ENCODE measurements at places on chromosomes 5 and 9.
A peak's percentile ranks its signal among the peaks of the same experiment; 100 is the strongest.

GRCh38 chr5:57666582-57666981 is 184.0 kb upstream of the ACTBL2 start:
- no peak for DNase-seq

- no peak for DNase-seq
Measured at GRCh38 chr5:43049236-43049635, 9.1 kb upstream of the ANXA2R start.

DNA sequence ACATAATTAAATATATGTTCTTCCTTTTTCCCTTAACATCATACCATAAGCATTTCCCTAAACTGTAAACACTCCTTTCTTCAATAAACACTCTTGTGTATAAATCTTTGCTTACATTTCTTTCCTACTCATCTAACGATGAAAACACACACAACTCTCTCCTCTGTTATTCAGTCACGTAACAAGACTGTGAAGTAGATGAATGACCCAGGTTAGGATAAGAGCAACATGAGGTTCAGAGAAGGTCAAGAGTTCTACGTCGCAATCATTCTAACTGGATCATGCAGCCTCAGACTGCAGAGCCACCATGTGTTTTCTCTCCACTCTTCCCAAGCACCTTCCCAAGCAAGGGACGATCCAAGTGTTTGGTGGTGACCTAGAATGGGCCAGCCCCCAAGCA is 70.5 kb upstream of the SPTLC1 start:
- DNase-seq = no peak

DNA sequence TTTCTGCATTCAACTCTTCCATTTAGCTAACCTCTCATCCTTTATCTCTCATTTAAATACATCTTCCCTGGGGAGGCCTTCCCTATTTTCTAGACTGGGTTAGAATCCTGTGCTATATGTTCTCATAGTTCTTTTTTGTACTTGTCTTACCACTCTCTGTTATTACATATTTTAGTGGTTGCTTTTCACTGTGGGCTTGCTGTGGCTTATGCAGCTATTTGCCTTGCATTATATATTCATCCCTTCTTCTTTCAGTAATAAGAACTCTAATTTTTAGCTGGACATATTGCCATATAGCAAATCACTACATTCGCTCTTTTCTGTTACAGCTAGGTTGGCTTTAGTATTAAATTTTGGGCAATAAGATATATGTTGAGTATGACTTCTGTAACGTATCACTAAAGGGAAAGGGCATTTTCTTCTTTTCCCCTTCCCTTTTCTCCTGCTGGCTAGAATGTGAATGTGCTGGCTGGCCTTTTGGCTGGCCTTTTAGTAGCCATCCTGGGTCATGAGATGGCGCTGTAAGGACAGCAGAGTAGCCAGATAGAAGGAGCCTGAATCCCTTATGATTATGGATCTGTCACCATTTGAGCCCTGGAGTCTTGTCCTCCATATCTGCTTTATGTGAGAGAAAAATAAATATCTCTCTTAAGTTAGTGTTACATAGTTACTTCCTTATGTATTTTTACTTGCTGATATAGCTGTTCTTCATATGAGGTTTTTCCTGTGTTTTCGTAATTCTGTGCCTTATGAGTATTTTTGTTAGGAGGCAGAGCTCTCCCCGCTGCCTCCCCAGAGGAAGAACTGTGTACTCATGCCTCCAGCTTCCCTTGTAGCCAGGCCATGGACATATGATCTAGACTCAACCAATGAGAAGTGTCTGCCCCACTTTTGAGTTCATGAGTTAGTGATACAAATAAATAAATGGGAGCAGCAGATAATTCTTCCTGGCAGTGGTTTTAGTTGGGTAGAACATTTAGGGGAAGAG is 65.8 kb downstream of the NDUFAF2 start:
- DNase-seq = no peak

DNA sequence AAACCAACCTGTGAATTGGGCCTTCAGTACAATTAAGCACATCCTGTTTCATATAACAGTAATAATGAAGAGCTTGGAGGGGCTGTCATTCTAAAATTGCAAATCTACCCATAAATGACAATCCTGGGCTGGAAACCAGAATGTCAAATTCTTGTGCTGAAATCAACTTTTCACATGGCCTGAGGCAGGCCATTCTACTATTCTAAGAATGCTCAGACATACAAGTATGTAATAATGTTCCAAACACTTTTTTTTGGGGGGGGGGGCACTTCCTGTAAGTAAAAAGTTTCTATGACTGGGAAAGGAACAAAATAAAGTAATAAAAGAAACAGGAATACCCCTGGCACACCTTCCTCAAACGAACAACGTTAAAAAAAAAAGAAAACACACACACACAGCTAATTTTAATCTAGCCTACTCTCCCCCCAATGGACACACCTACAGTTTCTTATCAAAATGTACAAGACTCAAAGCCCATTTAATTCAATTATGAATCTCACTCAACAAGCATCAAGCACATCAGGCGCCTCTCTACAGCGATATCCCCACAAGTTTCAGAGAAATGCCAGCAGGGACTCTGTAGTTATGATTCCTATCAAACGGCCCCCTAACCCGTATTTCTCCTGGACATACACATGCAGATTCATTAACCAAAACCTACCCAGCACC is 1.4 kb downstream of the ETF1 start:
- no peak for DNase-seq

DNA sequence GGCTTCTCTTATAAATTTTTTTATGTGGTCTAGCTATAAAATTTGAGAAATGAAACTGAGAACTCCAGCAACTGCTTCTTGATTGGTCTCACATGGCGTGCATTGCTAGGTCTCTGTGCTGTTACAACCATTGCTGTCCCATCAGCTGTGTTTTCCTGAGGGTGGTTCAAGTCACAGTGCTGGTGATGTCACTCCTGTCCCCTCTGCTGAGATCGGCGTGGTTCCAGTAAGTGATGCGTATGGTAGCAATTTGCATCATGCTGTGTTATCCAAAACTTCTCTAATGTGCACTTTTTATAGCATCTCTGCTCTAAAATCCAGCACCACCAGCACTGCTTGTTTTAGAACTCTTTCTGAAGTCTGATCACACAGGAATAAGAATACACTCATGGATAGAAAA is 112.6 kb upstream of the ZNF608 start:
- no peak for DNase-seq

DNA sequence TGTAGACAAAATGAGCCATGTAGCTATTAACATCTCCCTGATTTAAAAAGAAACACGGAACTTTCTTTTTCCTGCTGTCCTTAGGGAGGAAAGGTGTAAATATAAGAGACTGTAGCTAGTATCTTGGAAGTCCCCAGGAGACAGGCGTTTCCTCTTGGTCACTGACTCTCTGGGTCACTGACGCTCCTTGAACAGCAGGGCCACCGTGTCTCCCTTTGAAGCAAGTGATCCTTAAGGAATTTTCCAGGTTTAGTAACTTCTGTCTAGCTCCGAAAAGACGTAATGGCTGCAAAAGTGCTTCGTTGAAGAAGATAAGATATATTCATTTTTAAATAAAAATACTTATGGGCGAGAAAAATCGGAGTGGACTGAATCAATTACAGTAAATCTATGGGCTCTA is 745 bp upstream of the CLTA start:
- peak; percentile 46 for DNase-seq

GRCh38 chr5:160846642-160847041 is 5.4 kb downstream of the ATP10B start:
- no peak for DNase-seq

- no peak for DNase-seq
Measured at GRCh38 chr5:157324237-157324636, 58.3 kb downstream of the CYFIP2 start.

GRCh38 chr5:39775797-39776365 is 351.1 kb upstream of the DAB2 start:
- no peak for DNase-seq

DNA sequence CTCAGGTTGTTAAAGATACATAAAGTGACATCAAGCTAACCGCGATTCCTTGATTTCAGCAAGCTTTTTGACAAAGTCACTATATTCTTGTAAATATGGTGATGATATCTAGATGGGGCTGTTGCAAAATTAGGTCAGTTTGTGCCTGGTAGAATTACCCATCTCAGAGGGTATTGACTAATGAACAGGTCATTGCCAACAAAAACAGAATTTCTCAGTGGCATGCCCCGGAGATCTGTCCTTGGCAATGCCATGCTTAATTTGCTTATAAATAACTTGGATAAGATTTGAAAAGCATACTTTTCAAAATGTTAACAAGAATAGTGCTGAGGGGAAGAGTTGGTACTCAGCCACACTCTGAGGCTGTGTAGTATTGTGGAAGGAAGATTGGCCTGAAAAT is 783.3 kb upstream of the SEMA6A start:
- no peak for DNase-seq

DNA sequence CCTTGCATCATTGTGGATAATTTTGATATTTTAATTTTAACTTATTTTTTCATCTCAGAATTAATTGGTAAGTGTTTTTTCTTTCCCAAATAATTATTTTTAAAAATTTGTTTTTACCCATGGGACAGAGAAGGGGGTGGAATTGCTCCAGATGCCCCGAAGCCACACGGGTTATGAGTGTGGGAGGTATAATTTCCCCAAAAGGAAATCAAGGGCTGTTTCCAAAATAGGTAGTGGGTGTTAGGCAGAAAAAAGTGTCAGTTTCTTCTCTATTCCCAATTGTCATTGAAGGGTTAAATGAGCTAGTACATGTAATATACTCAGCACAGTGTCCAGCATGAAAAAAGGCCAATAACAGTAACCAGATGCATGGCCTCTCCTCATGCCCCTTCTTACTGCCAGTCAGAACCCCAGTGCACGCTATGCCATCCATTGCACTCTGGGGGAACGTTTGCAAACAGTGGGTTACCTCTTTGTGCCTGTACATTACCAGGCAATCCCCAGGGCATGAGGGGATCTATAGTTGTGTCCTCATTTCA is 36.4 kb upstream of the ANGPTL2 start:
- DNase-seq = no peak

DNA sequence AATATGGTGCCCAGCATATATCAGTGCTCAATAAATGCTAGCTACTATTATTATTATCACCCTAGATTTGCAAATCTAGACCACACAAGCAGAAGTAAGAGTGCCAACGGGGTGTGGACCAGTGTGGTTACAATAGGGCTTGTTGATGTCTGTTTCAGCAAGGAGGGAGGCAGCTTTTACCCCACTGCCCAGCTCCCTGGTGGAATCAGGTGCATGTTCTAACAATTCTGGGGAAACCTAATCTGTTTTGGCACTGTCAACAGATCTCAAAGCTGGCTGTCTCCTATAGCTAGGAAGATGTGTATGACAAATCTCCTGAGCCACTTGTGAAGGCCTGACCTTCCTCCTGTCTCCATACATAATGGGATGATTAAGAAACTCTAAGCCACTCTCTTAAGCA is 5.7 kb downstream of the TGFBI start:
- peak; percentile 39 for DNase-seq

GRCh38 chr5:151808451-151809169 is 36.9 kb downstream of the G3BP1 start:
- DNase-seq = no peak

- DNase-seq = no peak
Measured at GRCh38 chr5:13640270-13640669, 304.2 kb downstream of the DNAH5 start.

DNA sequence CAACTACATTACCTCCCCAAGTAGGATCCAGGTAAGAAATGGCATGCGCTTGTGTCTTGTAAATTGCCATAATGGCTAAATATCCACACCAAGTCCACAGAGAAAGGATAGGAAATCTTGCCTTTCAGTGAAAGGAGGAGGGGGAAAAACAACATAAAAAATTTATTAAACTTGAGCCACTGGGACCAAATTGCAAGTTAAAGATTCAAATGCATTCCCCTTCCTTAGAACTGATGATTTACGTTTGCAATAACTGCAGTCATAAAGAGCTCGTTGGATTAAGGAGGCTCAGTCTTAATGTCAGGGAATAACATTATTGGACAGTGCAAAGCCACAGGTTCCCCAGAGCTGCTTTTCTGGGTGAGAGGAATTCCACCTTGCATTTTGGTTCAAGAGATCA is 92.6 kb upstream of the SARDH start:
- no peak for DNase-seq

DNA sequence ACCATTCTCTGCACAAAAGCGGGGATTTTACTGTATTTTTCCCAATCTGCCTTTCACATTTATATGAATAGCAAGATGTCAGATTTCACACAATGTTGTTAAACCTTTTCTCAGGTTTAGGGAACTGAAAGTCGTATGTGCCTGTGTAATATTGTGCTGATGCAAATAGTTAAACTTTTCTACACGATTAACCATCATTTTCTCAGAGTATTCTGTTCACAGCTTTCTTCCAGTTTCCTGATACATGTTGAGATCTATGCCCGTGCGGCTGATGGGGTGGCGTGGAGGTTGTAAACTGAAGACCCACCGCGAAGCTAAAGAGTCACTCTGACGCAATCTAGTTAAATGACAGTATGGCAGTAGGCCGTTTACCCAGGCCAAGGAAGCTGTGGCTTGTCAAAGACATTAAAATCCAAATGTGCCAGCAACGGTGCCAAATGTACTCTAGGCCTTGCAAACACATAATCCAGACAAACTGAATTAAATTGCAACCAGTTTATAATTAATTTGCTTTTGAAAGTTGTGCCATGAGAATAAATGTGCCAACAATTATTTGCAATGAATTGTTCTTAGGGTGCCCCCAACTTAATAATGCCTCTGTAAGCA is 145.7 kb downstream of the EBF1 start:
- DNase-seq = peak; percentile 95

DNA sequence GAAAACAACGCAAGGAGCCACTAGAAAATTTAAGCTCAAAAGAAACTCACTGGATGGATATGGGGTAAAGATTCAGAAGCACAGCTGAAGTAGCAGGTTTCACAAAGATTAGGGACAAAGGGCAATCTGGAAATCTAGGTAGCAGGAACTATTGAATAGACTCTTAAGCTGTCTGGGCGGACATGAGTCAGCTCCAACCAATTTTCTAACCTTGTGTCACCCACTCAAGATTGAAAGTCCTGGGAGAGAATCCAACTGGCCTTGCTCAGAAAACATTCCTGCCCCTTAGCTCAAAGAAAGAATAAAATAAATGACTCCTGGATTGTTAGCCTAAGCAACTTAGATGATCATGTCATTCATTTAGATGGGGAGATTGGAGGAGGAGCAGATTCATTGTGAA is 69.2 kb downstream of the STK32A start:
- DNase-seq = no peak

GRCh38 chr9:35745569-35745968 is 3.5 kb downstream of the GBA2 start:
- no peak for DNase-seq

GRCh38 chr9:13616491-13617035 is 337.1 kb upstream of the MPDZ start:
- no peak for DNase-seq
